ENCODE measurements at places on chromosomes 12 and 14.
A peak's percentile ranks its signal among the peaks of the same experiment; 100 is the strongest.

GRCh38 chr14:92556255-92556741 is 42.7 kb downstream of the RIN3 start:
- DNase-seq: no peak

DNA sequence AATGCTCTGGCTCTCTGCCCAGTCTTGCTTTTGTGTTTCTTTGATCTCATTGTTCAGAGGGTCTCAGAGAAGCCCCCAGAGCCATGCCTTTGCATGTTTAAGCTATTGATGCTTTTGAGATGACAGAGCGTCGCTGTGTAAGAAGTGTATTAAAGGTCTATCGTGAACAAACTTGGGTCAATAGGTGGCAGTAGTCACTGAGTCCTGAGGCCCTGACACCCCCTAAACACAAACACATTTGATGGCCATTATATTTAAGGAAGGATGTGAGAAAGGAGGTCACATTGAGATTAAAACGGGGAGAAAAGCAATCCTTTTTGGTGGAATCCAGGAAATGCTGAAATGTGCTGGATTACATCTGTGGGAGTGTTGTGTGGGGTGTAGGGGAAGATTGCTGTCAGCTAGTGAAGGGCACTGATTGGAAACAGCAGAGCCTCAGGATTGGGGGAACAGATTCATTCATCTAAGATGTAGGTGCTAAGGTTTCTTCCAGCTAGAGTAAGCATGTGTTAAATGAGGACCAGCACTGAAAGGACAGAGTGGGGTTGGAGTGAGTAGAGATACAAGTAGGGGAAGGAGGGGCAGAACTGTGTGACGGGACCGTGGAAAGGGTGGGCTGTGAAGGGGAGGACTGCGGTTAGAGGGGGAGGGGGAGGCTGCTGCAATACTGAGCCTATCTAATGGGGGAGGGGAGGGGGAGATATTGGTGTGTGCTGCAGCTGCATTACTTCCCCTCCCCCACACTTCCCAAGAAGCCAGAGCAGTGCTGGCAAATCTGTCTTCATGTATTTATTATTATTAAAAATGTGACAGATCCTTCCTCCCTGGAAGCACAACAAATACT is 12.7 kb downstream of the NGDN start:
- DNase-seq: no peak

DNA sequence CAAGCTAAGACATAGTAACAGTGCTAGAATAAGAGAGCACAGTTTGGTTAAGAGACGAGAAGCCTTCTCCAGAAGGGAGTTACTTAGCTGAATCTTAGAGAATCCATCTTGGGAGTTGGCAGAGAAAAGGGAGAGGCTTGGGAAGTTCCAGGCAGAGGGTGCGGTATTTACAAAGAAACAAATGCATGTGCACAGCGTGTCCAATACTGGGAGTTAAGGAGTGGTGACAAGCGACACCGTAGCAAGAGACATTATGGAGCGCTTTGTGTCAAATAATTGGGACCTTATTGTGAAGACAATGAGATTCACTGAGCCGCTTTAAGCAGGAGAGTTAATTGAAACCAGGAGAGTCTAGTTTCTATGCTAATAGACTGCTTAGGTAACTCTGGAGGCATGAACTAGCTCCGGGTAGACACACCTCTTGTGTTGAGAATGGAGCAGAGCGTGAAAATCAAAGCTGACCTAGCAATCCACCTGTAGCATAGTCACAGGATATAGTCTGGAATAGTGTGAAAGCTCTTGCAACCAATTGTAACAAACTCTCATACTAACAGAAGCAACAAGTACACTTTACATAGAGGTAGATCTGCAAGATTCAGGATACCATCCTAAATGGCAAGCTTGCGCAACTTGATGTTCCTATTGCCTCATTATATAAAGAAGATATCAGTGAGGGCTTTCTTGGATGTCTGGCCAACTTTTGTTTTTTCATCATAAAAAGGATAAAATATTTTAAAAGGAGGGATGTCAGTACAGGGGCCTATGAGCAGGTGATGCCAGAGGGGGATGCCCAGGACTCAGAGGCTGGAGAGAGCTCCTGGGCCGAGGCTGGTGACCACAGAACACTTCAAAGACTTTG is 5.3 kb downstream of the ALDH1L2 start:
- DNase-seq: no peak

GRCh38 chr12:123049398-123050240 is 69.1 kb downstream of the ARL6IP4 start:
- peak; percentile 18 for DNase-seq

- DNase-seq: no peak
Measured at GRCh38 chr12:2292560-2292959, 239.8 kb downstream of the CACNA1C start.

DNA sequence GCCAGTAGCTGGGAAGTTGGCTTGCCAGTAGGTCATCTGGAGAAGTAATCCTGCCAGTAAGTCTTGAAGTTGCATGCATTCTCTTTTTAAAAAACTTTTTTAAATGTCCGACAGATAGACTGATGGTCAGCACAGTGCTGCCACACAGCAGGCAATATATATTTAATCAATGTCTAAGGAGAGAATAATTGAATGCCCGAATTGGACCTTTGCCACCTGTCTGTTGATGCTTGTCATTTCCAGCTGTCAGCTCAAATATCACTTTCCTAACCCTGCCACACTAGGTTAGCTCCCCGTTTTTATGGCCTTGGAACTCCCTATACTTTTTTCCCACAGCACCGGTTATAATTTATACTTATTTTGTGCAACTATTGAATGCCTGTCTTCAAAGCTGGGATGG is 2.1 kb upstream of the SLC15A4 start:
- no peak for DNase-seq

DNA sequence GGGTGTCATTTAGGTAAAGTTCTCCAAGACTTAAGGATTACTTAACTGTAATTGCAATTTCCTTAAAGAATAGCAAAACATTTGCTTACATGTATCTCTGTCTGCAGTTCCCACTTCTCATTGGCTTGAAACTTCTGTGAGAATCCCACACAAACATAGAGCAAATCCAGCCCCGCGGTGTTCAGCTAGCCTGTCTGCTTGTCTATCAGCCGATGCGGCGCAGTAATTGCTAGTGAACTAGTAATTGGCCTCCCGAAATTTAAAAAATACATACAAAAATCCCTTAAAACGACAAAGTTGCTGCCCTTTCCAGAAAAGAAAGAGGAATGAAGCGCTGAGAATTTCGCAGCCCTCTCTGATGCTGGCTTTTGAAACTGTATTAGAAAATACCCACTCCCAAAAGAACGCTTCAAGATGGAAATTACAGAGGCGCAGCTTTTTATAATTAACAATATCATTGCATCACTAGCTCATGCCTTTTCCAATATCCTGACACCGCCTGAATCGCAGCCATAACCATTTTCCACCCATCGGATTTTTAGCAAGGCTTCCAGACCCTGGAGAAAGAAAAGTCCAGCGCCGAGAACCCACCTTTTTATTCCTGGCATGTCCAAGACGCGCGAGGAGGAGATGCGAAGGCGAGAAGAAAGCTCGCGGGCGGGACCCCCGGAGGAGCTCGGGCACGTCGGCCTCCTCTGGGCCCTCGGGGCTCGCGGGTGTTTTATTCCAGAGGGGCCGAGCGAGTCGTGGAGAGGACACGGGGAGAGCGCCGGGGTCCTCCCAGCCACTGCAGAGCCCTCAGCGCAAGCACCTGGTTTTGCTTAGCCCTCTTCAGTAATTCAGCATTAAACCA is 646 bp downstream of the FBLN5 start:
- DNase-seq: no peak

GRCh38 chr14:72974661-72975060 is 48.4 kb downstream of the DCAF4 start:
- DNase-seq: no peak

GRCh38 chr12:48334808-48335207 is 15.9 kb downstream of the ZNF641 start:
- DNase-seq: no peak

- DNase-seq: no peak
Measured at GRCh38 chr14:105011312-105011990, 9.4 kb downstream of the CDCA4 start.

DNA sequence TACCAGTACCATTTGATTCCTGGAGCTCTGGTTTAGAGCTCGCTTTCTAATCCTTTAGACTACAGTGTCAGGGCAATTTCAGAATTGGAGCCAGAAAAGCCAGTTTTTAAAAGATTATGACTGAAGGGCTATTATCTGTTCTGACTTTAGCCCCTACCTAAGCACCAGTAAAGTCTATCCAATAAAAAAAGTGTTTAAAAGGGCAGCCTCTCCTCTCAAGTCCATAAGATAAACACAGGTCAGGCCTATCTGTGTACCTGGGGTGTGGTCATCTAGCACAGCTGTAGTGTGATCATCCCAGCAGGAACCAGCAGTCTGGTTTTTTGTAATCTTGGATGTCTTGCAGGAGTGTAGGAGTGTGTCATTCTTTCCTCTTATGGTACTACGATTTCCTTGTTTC is 6.6 kb downstream of the APPL2 start:
- DNase-seq: no peak
